ENCODE measurements at places on chromosomes 7 and 10.

DNA sequence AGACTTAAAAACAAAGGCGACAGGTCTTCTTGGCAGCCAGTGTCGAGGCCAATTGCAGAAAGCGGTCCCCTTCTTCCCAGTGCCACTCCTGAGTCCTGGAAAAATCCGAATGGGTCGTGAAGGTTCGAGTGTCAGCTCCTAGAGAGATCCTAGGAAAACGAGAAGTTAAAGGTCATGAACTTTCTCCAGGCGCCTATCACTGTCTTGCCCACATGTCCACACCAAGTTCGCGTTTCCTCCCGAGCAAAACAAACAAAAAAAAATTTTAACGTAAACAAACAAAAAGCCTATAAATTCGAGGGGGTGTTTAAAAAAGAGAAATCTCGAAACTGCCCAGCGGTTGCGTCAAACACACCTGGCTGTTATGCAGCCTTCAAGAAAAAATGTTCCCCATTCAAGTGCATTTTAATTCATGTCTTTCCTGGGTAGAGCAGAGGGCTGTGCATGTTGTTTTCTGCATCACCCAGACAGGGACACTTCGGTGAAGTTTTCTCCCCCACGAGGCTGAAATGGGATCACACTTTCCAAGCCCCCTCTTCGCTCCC lies 1.5 kb downstream of the ARHGAP21 start:
- no peak for DNase-seq

- no peak for DNase-seq
These were observed 119.8 kb upstream of the LANCL2 start for GRCh38 chr7:55245271-55245723.

- DNase-seq, result no peak
These were observed 91.5 kb downstream of the CUL1 start for GRCh38 chr7:148790131-148790726.

DNA sequence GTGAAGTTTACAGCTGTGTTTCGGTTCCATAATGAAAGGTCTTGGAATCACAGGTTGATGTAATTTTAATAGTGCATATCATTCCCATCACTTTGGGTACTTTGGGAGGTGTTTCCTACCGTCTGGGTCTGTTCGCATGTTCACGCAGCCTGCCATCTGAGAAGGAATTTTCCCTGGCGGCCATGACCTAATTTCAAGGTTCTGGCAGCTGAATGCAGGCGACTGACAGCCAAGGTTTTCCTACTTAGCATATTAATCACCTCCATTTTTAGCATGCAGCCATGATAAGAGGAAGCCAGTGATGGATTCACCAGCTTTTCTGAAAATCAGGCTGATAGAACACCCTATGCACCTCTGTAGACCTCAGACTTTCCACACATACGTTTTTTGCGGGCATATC lies 319.1 kb upstream of the TMEM229A start:
- no peak for DNase-seq

DNA sequence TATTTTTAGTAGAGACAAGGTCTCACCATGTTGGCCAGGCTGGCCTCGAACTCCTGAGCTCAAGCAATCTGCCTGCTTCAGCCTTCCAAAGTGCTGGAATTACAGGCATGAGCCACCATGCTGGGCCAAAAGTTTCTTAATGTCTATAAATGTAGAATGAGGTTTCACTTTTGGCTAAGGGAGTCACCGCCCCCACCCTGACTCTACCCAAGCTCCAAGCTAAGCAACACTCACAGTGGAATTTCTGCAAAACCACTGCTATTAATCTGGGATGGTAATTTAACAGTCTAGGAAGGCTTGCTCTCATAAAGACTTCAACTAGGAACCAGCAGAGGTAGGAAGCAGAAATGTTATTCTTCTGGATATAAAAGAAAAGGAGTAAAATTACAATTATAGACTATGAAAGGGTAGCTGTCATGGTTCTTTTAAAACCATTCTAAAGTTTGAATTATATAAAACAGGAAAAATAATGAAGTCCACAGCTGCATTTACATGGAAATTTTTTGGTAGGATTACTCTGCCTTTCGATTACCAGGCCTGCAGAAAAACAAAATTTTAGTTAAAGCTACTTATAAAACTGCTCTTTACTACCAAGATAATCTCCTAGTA lies 211.6 kb downstream of the SFMBT2 start:
- no peak for DNase-seq

DNA sequence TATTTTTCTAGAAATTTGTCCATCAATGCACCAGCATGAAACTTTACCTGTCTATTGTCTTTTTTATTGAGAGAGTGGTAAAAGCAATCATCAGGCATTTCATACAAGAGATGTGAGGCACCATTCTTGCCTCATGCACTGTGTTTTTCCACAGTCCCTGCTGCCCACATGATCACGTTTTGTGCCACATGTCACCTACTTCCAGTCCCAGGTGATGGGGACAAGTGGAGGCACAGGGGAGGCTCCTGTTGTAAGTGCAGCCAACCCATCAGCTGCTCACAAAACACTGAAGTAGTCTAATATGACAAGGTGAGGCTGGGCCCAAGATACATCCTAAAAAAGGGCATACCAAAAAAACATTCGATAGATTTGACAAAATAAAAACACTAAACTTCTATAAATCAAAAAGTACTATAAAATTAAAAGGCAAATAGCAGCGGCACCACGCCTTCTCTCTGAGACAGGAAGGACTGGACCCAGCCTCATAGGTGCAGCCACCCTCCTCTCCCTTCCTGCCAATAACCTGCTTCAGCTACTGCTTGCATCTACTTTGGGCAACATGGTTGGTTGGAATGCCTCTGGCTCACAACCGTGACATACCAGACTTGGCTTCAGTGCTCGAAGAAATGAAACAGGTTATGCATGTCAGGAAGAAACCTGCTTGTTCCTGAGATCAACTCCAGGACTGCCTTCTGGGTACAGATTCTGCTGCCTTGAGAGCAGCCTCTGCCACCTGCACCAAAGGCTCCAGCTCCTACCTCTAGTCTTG lies 2.3 kb downstream of the ZC3HAV1L start:
- no peak for DNase-seq

DNA sequence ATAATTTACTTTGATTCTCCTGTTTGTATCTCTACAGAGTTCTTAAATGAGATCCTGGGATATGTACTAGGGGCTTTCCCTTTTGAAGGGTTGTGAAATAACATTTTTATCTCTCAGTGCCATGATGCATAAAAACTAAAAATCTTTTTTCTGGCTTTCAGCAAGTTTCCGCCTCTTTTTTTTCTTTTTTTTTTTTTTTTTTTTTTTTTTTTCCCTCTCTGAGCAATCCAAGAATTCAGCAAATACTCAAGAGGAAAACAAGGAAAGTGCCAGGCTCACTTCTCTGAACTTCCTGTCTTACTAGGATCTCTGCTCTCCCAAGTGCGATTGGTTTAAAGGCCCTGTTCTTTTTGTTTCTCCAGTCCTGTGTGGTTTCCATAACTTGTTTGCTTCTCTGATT lies 79.9 kb downstream of the HYCC1 start:
- no peak for DNase-seq

- DNase-seq, result no peak
These were observed 316.7 kb upstream of the TPK1 start for GRCh38 chr7:145152589-145152988.

DNA sequence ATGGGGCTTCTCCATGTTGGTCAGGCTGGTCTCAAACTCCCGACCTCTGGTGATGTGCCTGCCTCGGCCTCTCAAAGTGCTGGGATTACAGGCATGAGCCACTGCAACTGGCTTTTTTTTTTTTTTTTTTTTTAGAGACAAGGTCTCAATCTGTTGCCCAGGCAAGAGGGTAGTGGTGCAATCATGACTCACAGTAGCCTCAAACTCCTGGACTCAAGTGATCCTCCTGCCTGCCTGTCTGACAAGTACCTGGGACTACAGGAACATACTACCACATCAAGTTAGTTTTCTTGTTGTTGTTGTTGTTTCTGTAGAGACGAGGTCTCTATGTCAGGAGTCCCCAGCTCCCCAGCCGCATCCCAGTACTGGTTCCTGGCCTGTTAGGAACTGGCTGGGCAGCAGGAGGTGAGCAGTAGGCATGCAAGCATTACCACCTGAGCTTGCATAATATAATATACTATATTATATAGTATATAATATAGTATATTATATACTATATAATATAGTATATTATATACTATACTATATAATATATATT lies 55.7 kb downstream of the TPK1 start:
- no peak for DNase-seq

DNA sequence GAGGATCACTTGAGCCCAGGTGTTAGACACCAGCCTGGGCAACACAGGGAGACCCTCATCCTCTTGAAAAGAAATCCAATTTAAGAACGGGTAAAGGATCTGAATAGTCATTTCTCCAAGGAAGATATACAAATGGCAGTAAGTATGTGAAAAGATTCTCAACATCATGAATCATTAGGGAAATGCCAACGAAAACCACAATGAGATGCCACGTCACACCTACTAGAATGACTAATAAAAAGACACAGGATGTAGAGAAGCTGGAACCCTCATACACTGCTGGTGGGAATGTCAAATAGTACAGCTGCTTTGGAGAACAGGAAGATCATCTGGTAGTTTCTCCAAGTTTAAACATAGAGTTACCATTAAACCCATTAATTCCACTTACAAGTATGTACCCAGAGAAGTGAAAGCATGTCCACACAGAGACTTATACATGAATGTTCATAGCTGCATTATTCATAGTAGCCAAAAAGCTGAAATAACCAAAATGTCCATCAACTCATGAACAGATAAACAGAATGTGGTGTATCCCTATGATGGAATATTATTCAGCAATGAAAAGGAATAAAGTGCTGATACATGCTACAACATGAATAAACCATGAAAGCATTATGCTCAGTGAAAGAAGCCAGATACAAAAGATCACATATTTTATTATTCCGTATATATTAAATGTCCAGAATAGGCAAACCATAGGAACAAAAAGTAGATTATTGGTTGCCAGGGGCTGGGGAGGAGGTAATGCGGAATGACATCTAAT lies 13.1 kb upstream of the ZMIZ2 start:
- DNase-seq, result no peak

DNA sequence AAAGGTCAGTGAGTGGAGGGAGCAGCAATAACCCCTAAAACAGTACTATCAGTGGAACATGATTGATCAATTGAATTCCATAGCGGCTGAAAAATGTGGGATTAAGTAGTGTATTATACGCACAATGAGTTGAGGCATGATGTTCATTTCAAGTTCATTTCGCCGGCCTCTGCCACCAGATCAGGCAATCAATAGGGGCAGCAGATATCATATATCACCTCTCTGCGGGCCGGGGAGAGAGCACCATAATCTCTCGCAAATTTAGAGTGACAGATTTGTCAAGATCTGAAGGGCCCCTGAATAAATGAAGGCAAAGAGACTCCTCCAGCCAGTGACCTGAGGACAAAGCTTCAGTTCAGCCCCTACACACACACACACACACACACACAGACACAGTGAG lies 58.5 kb downstream of the PAX2 start:
- no peak for DNase-seq

- DNase-seq, result no peak
These were observed 4.1 kb downstream of the CALU start for GRCh38 chr7:128743112-128743772.

- DNase-seq, result no peak
These were observed 41.3 kb downstream of the RBM33 start for GRCh38 chr7:155685791-155686160.

DNA sequence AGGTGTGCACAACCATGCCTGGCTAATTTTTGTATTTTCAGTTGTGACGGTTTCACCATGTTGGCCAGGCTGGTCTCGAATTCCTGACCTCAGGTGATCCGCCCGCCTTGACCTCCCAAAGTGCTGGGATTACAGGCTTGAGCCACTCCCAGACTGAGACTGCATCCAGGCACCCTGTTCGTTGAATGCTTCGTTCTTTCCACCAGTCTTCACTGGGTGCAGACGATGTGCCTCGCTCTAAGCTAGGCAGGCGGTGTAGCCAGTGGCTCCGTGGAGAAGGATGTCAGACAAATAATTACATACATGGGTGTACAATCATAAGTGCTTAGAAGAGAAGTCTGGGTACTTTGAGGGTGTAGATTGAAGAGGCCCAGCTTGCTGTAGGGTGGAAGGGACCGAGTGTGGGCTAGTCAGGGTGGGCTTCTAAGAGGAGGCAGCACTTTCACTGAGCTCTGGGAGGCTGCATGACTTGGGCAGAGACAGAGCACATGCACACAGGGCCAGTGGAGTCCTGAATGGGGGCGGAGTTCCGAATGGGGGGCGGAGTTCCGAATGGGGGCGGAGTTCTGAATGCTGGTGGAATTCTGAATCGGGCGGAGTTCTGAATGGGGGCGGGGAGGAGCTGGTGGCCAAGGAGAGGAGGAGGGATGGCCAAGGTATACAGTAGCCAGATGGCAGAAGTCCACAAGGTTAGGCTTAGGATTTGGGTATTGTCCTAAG lies 74.3 kb downstream of the COL26A1 start:
- DNase-seq, result no peak

DNA sequence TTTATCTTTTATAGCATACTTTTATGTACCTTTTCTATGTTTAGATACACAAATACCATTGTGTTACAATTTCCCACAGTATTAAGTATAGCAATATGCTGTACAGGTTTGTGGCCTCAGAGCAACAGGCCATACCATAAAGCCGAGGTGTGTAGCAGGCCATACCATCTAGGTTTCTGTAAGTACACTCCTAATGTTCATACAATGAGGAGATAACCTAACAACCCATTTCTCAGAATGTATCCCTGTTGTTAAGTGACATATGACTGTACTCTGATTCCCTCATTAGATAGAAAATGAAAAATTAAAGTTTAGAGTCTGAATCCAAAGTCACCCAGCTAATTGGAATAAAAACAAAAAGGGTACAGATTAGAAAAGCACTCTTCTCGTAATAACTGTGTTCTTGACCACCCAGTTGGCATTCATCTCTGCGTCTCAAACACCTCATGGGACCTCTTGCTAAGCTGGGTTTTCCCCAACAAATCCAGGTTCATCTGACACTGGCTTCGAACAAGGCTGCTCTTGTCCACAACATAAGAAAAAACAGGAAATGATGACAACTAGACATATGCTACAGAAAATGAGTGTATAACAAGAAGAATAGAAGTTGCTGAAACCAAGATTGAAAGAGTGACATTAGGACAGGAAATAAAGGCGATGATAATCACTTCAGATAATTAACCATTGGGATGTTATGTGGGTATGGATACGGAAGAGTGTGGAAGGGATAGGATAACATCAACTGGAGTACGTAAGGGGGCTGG lies 1.4 kb downstream of the NDUFB8 start:
- no peak for DNase-seq

GRCh38 chr10:88194041-88194887 lies 330.8 kb downstream of the PTEN start:
- DNase-seq, result no peak

- DNase-seq, result no peak
These were observed 1078.0 kb downstream of the LRMDA start for GRCh38 chr10:76509446-76509845.

GRCh38 chr7:10703059-10703458 lies 270.6 kb upstream of the PHF14 start:
- no peak for DNase-seq

DNA sequence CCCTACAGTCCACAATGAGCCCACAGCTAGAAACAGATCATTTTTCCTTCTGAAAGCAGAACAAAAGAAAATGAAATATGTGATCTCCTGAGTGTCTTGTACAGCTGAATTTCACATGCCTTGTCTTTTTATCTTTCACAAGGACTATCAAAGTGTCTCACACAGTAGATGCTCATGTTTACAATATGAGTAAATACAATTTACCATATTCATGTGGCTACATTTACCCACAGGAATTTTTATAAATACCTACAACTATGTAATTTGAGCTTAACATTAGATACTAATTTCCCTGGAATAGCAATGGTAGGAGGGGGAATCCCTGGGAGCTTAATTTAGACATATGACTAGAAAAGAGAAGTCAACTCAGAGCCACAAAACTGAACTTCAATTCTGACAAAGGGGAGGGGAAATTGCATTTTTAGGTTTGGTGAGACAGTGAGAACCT lies 186.2 kb downstream of the MACC1 start:
- DNase-seq, result no peak

GRCh38 chr7:134362587-134363483 lies 46.1 kb upstream of the SLC35B4 start:
- no peak for DNase-seq

Measured in activated T-helper 1 cell treated with anti-CD3 and anti-CD28 coated beads, Interleukin-2, amount 50 U/mL, for 16 hours (primary cell).